Esophagus squamous epithelium (tissue), 5 donors: ENCODE measurements at places on chromosomes 12 and 14.

DNA sequence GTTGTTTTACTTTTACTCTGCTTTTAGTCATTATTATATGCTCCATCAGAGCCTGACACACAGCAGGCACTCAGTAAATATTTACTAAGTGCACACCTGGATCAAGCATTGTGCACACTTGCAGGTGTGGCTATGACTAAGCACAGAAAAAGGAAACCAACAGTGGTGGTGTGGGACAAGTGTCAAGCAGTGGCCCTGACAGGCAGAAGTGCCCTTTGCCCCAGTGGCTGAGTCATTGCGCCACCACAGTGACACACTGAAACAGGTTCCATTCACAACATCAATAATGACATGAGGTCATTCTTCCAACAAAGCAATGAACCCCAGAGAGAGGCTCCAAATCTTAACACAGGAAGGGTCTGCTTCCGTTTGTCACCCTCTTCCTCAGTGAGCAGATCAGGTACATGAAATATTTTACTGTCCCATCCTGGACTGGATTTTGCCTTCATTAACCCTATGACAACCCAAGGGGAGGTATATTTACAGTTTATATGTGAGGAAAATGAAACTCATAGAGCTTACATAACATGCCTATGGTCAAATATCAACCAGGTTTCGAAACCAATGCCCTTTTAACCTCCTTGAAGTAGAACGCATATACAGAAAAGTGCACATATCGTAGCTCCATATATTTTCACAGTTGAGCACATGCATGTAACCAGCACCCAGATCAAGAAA lies 82.6 kb upstream of the GTF2A1 start:
- DNase-seq = no peak

- no peak for DNase-seq
Measured at GRCh38 chr12:2826721-2827515, 7.9 kb downstream of the NRIP2 start.

DNA sequence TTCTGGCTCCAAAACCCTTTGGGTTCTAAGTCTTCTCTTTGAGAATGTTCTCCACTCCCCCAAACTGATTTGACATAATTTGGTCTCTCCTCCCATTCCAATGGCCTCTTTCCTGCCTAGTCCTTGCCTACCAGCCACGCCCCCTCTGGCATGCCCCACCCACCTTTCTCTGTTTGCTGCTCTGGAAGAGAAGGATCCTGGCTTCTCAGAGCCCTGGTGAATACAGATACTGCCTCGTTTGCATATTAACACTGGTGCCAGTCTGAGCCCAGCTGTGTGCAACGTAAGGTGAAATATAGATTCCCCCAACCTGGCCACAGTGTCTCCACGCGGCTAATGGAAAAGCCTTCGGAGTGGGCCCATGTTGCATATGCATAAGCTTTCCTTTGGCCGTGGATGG lies 79.7 kb downstream of the PAPOLA start:
- no peak for DNase-seq

DNA sequence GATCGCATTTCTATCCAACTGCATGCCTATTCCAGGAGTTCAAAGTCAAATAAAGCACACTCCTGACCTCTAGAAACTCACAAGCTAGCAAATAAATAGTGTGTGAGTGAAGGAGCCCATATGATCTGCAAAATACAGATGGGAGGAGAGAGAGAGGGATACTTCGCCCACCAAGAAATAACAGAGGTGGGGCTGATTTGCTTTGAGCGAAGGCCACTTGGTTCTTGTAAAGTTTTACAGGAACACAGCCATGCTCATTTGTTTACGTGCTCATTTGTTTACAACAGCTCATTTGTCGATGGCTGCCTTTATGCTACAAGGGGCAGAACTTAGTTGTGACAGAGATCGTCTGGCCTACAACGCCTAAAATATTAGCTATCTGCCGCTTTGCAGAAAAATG lies 63.4 kb upstream of the GPATCH2L start:
- DNase-seq = no peak

GRCh38 chr12:131281016-131281415 lies 327.3 kb downstream of the ADGRD1 start:
- no peak for DNase-seq

DNA sequence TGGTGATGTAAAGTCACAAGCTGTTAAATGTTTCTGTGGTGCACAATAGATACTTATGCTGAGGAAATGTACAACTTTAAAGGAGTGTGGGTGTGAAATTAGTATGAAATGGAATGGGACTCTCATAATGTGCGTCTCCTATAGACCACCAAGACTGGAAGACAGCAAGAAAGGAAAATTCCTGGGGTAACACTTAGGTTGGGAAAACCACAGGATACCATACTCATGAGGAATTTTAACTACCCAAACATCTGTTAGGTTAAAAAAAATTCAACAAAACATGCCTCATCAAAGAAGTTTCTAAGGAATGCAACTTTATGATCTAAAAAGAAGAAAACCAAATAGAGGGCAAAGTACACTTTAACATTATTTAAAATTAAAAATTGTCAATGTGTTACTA lies 113.7 kb upstream of the MYF6 start:
- no peak for DNase-seq
